ELR (cell line): ENCODE measurements at places on chromosomes 5 and 9.

- no peak for DNase-seq
Measured at GRCh38 chr5:174922955-174923354, 198.6 kb downstream of the MSX2 start.

DNA sequence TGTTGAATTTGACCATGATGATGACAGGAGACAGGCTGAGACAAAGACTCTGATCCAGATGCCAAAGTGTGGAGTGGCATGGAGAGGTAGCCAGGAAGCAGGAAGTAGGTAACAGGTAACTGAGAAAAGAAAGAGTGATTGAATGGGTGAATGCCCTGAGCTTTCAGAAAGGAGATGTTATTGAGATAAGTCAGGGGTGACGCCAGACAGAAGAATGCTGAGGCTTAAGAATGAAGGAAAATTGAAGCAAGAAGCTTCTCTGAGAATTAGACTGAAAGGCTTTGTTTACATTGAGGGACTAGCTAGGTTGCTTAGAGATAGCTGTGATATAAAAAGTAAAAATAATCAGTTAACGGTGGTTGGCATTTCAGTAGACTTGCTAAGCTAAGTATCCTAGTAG lies 165.7 kb downstream of the PSAT1 start:
- peak; percentile 54 for DNase-seq

DNA sequence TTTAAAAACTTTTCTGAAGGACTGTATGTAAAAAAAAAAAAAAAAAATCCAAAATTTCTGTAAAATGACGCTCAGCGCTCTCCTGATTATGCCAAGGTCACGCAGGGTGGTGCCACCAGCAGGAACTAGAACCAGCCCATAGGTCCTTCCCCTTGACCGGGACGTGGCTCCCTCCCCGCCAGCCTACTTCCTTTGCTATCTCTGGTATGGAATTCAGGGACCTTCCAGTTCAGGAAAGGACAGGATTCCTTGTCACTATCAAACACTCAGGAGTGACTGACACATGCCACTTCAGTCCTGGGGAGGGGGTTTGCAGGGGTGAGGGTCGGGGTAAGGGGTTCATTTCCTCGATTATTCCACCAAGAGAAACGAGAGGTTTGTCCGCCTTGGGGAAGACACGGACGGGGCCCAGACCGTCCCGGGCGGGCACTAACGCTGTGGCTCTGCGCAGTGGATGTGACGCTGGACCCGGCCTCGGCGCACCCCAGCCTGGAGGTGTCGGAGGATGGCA lies 18.8 kb downstream of the BTNL9 start:
- no peak for DNase-seq

GRCh38 chr5:124819201-124819600 lies 72.8 kb upstream of the ZNF608 start:
- DNase-seq = no peak

DNA sequence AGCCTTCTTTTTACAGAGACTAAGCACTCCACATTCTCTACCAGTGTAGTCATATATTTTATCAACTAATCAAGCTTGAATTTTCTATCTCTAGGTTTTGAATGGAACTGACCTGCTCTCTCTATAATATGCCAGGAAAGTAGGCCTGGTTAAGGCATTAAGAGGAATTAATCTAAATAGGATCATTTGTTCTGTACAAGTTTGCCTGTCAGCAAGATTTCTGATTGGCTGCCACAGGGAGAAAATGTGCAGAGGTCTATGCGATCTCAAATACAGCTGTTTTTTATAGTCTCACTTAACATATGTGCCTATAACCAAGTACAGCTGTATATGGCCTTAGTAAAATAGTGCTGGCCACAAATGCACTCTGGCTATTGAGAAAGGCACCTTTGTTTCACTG lies 418.8 kb downstream of the KDM4C start:
- no peak for DNase-seq

- no peak for DNase-seq
Measured at GRCh38 chr5:115825948-115826347, 9.5 kb upstream of the CDO1 start.

GRCh38 chr5:71860048-71860447 lies 141.0 kb downstream of the CARTPT start:
- no peak for DNase-seq

DNA sequence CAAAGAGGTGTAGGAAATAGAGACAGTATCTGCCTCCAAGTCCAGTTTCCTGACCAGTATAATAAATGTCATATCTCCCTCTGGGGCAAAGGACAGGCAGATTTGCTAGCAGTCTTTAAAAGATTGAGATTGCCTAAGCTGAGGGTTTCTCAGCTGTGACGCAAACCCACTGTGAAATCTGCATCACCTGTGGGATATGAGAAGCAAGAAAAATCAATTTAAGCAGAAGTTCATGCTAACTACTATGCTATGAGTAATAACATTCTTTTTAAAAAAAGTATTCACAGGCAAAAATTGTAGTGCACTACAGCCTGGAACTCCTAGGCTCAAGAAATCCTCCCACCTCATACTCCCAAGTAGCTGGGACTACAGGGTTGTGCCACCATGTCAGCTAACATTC lies 168.1 kb upstream of the POC5 start:
- DNase-seq = no peak

- DNase-seq = no peak
Measured at GRCh38 chr5:109164001-109164400, 245.8 kb downstream of the PJA2 start.

DNA sequence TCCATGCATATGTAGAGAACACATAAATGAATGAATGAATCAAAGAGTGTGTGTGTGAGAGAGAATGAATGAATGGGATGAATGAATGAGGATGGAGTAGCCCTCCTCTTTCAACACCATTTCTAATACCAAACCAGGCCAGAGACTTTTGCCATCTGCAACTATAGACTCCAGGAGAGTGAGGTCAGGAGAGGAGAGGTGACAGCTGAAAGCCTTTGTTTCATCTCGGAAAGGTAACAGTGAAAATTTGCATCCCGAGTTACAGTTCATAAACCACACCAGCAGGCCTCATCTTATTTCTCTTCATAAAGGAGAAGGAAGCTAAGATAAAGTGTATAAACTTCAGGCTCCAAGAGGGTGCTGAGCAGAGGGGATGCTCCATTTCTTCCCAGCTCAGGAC lies 255.3 kb upstream of the KLF4 start:
- DNase-seq = no peak

DNA sequence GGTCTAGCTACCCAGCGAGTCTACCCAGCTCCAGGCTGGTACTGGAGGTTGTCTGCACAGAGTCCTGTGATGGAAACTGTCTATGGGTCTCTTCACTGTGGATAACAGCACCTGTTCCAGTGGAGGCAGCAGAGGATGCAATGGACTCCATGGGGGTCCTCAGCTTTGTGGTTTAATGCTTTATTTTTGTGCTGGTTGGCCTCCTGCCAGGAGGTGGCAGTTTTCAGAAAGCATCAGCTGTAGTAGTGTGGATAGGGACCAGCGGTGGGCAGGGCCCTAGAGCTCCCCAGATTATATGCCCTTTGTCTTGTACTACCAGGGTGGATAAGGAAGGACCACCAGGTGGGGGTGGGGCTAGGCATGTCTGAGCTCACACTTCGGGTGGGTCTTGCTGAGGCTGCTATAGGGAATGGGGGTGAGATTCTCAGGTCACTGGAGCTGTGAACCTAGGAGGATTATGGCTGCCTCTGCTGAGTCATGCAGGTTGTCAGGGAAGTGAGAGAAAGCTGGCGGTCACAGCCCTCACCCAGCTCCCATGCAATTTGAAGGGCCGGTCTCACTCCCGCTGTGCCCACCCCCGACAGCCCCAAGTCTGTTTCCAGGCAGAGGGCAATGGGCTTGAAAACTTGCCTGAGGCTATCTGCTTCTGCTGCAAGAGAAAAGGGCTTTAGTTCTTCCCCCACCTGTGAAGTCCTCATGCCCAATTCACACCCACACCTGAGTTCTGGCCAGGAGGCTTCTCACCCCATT lies 397.1 kb downstream of the TLE1 start:
- DNase-seq = no peak

DNA sequence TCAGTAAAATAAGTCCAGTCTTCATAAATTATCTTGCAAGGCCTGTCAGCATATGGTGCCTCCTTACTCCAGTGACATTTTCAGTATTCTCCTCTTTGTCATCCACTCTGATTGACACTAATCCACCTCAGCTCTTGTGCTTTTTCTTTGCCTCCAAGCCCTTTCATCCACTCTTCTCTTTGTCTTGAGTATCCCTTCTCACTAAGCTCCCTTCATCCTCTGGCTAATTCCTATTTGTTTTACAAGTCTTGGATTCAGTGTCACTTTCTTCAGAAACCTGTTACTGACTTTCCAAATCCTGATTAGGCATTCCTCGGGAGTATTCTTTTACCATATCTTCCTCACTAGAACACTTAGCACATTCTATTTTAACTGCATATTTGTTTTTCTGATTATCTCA lies 100.6 kb upstream of the VCAN start:
- no peak for DNase-seq

DNA sequence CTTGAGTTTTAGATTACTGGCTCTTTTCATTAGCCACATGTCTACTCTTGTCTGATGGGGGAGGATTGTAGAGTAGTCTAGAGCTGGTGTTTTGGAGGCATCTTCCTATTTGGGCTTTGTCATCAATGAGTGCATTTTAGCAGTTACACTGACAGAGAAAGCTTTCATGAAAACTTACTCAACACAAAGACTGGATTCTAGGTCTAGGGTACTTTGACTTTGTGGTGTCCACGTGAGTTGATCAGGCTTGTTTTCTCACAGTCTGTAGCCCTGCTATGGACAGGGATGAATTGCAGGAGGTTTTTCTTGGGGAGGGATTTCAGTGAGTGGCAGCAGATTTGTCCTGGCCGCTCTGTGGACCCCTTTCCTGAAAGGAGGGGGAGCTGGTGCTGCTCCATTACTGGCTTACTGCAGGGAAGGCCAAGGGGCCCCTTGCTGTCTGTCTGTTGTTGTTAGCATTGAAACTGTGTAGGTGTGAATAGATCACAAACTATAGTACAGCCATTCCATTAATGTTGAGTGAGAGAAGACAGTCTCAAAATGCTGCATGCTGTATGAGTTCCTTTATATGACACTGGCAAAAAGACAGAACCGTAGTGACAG lies 6.6 kb downstream of the TRIO start:
- no peak for DNase-seq

DNA sequence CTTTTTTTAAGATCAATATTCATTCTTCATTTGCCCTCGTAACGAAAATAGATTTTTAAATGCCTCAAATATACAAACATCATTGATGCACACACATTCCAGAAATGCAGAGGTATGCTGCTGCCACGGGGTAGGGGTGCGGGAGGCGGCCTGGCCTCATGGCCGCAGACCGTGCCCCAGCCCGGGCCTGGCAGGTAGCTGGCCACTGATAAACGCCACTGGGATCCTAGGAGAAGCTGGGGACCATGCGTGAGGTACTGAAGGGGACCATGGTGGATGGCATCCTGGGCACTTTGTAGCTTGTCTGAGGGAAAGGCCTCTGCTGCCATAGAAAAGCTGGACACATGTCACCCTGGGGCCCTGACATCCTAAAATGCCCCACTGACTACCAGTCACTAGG lies 6.5 kb downstream of the ORM2 start:
- DNase-seq = no peak

DNA sequence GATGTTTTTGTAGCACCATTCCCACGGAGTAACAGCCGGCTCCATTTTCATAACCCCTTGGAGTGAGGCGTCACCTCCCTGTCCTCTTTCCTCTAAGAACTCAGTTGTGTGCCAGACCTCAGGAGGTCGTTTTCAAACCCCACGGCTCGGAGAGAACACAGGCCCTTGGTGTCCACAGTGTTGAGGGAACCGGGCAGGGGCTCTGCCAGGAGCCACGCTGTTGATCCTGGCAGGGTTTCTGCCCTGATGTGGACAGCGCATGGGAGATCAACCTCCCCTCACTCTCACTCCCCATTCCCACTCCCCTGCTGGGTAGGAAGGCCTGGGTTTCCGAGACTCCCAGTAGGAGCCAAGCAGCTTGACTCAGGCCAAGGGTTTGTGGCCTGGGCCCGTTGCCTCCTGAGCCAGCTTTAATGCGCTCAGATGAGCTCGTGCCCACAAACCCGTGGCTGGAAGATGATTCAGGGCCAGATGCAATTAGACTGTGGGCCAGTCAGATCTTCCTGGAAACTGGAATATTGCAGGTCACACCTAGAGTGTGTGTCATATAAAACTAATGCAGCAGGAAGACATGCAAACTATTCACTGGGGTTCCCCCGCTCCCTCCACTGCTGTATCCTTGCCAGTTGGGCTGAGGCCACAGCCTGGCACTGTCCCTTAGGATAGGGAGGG lies 133.4 kb downstream of the SLC12A2 start:
- DNase-seq = peak; percentile 71

GRCh38 chr9:37511016-37512010 lies 25.6 kb downstream of the POLR1E start:
- peak; percentile 45 for DNase-seq

DNA sequence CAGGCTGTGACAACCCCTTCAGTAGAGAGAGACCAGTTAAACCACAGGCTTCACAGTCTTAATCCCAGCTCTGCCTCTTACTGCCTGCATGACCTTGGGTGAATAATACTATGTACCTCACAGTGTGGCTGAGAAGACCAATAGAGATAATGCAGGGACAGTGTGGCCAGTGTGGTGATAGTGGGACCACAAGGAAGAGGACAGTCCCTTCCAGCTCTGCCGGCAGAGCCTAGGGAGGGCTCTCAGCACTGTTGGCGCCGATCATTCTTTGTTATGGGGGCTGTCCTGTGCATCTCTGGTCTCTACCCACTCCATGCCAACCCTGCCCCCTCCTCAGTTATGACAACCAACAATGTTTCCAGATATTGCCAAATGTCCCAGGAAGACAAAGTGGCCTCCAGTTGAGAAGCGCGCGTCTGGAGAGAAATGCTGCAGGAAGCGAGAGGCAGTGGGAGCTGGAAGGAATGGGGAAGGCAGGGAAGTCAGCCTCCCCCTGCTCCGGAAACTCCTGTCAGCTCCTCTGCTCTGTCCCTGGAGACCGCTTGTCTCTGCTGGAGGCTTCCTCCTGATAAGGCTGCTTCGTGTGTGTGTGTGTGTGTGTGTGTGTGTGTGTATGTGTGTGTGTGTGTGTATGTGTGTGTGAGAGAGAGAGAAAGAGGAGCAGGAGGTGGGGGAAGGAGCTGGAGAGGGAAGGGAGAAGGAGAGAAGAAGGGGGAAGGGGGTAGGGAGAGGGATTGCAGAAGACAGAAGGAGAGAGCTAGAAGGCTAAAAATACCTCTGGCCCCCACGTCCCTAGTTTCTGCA lies 31.8 kb upstream of the FABP6 start:
- no peak for DNase-seq
